ENCODE measurements at places on chromosomes 4 and X. TPM values are rescaled to one million over a fixed set of nuclear protein-coding genes. Genes with fewer than 3 reads are reported as not detected.

The SULT1B1 gene
- total RNA-seq, result 6.3 TPM

GRCh38 chrX:9747644-9748043 is 18.0 kb downstream of the GPR143 start:
- no peak for DNase-seq
- no peak overlapping the region for H3K27ac ChIP-seq
- no peak overlapping the region for H3K4me3 ChIP-seq
- peaks cover 18% of the 10 kb centered on the region for H3K4me1 ChIP-seq
- H3K36me3 ChIP-seq, result peaks cover 8% of the 10 kb centered on the region

GRCh38 chrX:120485638-120486520 is 16.8 kb upstream of the LAMP2 start:
- peak; percentile 53 for DNase-seq
- peak overlapping the region; percentile 95 for H3K27ac ChIP-seq
- H3K4me1 ChIP-seq, result peaks cover 29% of the 10 kb centered on the region

DNA sequence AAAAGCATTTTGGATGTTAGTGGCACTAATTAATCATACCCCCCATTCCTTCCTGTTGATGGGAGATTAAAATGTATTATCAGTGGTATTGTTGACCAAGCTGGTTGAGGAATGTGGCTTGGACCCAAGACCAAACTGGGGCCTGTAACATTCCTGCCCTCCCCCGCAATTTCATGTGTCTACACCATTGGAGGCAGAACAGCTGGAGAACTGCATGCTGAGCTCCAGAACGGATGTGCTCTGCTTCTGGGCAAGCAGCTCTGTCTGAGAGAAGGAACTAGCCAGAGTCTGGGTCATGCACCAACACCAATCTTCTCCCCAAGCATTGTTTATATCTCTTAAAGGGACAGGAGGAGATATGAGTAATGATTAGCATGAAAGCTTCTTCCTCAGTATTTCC is 185.5 kb downstream of the CEP135 start:
- H3K36me3 ChIP-seq, result no peaks in the 10 kb centered on the region
- no peaks in the 10 kb centered on the region for H3K4me1 ChIP-seq
- no peak overlapping the region for H3K4me3 ChIP-seq

The CA5B gene
- total RNA-seq, result 24.4 TPM

- H3K27me3 ChIP-seq, result no peaks in the 10 kb centered on the region
- H3K4me1 ChIP-seq, result no peaks in the 10 kb centered on the region
- no peak overlapping the region for H3K4me3 ChIP-seq
These were observed 183.7 kb downstream of the NR3C2 start for GRCh38 chr4:148258535-148258934.

DNA sequence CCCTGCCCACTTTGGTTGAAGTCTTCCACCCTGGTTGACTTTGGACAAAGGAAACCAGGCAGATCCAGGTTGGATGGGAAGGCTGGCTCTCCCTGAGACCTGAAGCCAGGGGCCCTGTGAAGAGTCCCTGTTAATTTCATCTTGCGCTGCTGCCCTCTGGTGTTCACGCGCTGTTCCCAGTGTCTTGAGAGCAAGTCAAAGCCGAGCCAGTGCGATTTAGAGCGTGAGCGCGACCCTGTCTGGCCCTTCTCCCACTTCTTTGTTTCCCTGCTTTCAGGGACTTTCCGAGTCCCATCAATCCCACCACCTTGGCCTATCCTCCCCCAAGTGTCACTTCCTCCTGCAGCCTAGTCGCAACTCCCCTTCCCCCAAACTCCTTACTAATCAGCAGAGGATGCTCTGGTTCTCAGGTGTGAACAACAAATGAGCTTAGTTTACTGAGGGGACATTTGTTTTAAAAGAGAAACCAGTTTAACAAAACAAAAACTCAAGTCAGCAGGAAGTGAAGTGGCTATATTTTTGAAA is 25.8 kb upstream of the CHRNA9 start:
- H3K4me3 ChIP-seq, result peak overlapping the region; percentile 55
- H3K4me1 ChIP-seq, result peaks cover 86% of the 10 kb centered on the region
- no peaks in the 10 kb centered on the region for H3K27me3 ChIP-seq
- H3K27ac ChIP-seq, result peak overlapping the region; percentile 99
- peaks cover 13% of the 10 kb centered on the region for H3K36me3 ChIP-seq
- peak; percentile 94 for DNase-seq

DNA sequence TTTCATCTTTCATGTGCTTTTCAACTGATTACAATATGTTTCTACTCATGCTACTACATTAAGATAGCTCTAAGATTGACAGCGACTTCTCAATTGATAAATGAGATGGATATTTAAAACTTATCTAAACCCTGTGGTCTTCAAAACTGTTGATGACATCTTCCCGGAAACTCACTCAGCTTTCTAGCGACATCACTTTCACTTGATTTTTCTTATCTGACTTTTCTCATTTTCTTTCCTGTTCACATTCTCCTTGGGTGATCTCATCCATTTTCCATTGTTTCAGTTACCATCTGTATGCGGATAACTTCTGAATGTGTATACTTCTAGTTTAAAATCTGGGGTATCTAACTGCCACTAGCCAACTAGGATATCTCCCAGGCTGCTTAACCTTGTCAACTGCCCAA is 3.1 kb downstream of the POLR2B start:
- DNase-seq, result no peak
- peaks cover 35% of the 10 kb centered on the region for H3K4me1 ChIP-seq
- peaks cover 48% of the 10 kb centered on the region for H3K36me3 ChIP-seq
- peak overlapping the region; percentile 99 for H3K4me3 ChIP-seq
- no peaks in the 10 kb centered on the region for H3K27me3 ChIP-seq

The RRAGB gene
- total RNA-seq, result 7.3 TPM
